ENCODE measurements at places on chromosomes 16 and 17.

DNA sequence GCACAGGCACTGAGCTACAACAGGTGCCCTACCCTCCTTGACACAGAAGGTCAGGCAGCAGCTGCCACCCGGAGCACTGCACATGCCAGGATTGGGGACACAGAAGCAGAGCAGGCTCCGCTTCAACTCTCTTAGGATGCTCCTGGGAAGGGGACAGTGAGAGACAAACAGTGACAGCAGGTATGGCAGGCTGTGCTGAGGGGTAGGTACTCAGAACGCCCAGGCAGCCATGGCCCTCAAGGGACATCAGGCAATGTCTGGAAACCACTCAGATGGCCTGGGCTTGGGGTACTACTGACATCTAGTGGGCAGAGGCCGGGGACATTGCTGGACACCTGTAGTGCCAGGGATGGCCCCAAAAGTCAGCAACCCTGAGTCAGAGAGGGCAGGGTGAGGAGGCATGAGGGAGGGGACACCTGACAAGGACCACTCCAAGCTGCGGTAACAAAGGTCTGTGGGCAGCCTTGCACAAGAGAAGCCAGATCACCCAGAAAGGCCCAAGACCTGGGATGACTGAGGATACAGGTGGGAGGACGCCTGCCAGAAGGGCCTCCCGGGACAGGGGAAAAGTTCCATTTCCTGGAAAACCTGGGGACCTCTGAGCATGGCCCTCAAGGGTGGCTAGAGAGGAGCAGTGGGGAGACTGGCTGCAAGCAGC lies 21.2 kb downstream of the PEMT start:
- DNase-seq = no peak

- DNase-seq = no peak
These were observed 109.1 kb downstream of the PRKCA start for GRCh38 chr17:66411520-66411919.

- DNase-seq = no peak
These were observed 2.8 kb upstream of the NAGPA start for GRCh38 chr16:5036228-5037156.

DNA sequence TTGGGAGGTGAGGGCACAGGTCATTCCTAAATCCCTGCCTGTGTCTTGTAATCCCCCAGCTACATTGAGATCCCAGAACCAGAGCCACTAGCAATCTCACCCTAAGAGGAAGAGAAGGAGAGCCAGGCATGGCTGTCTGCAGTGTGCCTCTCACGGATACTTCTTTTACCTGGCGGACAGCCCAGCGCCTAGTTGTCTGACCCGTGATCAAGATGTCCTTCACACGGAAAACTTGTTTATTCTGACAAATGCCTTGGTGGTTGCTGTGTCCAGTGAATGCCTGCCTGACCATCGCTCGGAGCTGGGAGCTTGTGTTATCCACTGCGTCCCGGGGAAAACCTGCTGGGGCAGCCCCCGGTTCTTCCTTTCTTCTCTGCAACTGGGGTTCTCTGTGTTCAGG lies 140.5 kb upstream of the WSCD1 start:
- DNase-seq = no peak

DNA sequence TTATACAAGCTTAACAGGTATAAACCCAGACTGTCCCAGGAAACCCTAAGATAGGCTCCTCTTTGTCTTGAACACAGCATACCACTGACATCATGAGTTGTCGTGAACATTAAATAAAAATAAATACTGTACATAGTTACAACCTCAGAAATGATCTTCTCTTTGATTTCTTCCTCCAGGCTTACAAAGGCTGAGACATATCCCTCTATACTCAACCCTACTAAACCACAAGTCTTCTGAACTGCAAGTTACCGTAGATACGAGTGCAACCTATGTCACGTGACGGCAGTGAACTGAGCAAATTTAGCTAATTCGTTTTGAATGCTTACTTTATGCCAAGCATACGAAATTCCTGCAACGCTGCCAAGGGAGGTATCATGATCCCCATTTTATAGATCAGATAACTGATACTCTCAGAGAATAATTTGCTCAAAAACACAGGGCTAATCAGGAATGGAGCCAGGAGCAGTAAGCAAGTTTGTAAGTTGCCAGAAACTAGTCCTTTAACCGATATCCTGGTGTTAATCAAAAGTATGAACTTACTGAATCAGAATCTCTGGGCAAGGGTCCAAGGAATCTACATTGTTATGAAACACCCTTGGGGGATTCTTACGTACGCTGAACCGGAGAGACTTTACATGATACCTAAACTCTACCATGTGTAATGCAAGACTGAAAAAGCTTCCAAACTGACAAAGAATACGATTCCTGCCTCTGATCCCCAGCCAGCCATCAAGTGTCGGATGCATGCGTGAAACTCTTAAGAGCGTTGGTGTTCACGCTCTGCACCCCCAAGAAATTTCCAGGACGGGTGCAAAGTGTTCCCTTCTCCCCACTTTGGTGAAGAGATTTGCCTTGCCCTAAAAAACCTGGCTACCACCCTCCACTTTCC lies 106.2 kb downstream of the XYLT1 start:
- no peak for DNase-seq

DNA sequence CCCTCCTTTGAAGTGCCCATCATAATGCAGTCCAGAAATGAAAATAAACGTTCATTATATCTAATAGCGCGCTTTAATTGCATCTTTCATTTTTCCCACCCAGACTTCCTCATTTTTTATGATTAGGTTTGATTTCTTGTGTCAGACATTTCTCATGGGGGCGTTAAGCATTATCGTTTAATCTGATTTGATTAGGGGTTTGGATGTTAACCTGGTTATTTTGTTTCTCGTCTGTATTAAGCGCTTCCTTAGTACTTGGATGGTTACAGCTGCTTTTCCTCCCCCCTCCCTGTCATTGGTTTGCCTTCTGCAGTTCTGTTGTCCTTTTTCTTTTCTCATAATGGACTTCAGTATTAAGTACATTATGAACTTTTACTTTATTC lies 540 bp downstream of the MFSD11 start:
- no peak for DNase-seq

GRCh38 chr17:35586569-35587073 lies 501 bp upstream of the AP2B1 start:
- no peak for DNase-seq

DNA sequence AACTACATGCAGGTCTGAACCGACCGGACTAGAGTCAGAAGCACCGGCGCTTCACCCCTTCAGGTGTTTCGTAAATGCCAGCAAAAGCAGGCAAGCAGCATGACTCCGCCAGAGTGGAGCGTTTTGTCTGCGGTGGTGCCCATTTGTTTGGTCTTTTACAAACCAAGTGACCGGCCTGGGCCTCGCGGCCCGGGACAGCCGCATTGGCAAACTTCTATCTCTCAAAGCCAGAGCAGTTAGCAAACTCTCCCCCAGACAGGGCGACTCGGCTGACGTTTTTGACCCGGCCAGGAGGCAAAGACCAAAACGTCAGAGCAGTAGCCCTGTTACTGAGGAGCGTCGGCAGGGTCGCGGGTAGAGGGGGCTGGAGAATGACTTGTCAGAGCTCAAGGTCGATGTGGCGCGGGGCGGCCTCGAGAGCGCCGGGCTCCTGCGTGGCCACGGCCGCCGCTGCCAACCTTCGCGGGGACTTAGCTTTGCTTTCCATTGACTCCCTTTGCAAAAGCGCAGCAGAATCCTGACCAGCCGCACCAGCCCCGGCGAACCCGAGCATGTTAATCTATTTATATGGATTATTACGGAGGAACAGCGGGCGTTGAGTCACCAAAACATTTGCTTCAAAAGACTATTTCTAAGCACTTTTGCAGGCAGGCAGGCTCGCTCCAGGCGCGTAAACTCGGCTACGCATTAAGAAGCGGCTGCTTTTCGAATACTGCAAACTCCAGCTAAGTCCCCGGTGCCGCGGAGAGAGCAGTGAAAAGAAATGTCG lies 763 bp upstream of the SOX9 start:
- no peak for DNase-seq

DNA sequence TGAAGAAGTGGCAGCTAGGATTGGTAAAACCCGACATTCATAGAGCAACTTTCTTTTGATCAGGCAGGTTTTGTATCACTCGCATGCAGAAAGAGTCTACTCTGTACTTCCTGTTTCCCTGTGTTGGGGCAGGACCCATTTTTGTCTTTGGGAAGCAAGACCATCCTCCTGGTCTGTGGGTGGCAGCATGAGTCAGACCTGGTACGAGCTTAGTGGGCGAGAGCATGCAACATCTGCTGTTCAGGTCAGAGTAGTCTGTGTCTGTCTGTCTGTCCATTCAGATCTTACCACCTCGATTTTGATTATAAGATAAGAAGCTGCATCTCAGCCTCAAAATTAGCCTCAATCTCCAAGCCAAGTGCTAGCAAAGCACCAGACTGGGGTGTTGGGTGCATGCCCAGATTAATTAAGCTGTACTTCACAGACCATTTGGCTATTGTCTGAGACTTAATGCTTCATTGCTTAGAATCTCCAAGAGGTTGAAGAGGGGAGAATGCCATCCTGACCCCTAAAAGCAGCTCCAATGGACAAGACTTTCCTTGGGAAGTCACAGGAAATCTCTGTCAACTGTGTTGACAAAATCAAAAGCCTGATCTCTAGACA lies 110.9 kb downstream of the XYLT1 start:
- DNase-seq = no peak

- no peak for DNase-seq
These were observed 270.0 kb downstream of the SLC39A11 start for GRCh38 chr17:72822358-72823023.

GRCh38 chr17:68542698-68543463 lies 30.7 kb downstream of the PRKAR1A start:
- no peak for DNase-seq

DNA sequence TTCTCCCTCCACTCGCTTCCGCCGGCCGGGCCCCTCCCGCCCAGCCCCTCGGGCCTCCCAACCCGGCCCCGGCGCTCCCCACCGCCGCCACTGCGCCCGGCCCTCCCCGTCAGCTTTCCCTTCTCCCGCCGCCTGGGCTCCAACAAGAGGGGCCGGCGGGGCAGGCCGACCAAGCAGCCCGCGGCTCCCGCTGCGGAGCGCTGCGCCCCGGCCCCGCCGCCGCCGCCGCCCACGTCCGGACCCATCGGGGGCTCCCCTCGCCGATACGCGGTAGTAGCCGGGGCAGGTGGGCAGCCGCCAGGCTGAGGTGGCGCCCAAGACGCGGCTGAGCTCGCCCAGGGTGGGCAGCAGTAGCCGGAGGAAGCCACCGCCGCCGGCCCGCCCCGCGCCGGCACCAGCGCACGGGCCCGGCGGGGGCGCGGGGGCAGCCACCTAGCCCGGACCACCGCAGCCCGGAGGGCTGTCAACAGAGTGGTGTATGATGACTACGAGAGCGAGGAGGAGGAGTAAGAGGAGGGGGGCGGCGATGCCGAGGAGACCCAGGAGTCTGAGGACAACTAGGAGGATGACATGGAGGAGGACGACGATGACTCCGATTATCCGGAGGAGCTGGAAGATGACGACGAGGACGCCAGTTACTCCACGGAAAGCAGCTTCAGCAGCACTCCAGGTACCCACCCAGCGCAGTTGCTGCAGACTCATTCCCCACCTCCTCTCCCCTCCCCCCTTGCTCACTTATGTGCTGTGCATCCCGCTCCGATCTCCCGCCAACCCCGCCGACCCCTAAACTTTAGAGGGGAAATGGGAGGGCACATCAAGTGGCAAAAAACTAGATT lies 498 bp downstream of the LRRC37B start:
- DNase-seq = peak; percentile 5

DNA sequence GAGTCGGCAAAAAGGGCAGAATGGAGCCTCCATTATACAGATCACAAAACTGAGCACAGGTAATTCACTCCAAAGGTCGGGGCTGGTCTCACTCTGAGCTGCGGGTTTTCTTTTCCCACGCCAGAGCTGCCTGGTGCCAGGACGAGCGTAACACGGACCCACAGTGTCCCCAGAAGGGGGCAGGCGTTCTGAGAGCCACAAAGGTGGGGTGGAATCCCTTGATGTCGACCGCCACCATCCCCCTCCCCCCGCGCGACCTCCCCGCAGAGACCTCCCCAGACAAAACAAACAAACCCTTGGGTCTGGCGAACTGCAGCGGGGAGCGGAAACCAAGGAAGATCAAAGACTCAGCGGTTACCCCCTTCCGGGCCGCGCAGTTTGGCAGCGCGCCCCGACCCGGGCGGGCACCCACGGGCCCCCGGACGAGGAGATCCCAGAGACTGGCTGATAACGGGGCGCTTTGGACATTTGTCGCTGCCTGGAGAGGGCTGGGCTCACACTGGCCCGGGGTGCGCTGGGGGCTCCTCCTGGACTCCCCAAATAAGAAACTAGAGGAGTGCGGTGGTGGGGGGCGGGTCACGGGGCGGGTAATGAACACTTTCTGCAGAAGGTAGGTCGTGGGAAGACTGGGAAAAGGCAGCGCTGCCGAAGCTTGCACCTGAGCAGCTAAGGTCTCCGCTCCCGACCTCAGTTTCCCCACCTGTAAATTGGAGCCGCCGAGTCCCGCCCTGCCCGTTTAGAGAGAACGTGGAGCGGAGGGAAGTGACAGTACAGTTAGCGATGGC lies 664 bp upstream of the NKD1 start:
- DNase-seq = peak; percentile 78

DNA sequence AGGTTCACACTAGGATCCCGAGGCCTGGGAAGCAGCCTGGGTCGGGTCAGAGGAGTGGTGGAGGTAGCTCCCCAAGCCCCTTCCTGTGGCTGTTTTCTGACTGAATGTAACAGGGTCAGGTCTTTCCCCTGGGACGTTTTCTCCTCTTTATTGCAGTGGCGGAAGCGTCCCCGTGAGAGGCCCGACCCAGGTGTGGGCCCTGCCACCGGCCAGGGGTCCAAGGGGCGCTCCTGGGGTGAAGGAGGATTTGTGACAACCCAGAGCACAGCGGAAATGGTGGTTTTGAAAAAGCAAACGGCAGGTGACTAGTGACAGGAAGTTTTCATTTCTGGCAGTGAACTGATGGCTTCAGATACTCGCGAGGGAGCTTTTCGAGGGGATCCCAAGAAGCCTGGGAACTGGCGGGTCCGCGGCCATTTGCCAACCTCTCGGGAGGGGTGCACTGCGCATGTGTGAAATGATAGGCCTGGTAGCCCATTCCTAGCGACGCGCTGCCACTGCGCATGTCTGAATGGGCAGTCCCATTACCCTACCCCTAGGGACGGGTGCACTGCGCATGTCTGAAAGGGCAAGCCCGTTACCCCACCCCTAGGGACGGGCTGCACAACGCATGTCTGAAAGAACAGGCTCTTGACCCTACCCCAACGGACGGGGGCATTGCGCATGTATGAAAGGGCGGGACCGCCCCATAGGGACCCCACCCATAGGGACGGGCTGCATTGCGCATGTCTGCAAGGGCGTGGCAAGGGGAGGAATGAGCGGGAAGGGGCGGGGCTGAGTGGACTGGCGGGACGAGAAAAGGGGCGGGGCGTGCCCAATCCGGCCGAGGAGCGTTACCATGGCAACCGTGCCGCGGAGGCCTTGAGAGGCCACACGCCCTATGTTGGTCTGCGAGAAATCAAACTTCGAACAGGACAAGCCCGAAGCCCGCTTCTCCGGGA lies 1747.9 kb downstream of the TP53TG3F start:
- DNase-seq = no peak

GRCh38 chr17:80844418-80844990 lies 147.1 kb upstream of the CHMP6 start:
- DNase-seq = no peak

DNA sequence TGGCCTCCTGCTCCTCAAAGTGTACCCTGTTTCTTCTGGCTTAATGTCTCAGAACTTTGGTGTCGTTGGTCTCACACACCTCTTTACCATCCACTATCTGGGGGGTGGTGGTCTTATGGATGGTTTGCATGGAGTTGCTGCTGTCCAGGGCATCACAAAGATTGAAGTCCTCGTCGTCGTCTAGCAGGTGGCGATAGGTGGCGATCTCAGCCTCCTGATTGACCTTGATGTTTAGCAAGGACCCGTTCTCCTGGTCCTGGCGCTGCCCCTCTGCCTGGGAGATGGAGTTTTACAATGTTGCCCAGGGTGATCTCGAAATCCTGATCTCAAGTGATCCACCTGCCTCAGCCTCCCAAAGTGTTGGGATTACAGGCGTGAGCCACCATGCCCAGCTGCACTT lies 31.1 kb upstream of the HELZ start:
- no peak for DNase-seq
